ENCODE measurements at places on chromosomes 13 and 19. TPM values are rescaled to one million over a fixed set of nuclear protein-coding genes. Genes with fewer than 3 reads are reported as not detected.

DNA sequence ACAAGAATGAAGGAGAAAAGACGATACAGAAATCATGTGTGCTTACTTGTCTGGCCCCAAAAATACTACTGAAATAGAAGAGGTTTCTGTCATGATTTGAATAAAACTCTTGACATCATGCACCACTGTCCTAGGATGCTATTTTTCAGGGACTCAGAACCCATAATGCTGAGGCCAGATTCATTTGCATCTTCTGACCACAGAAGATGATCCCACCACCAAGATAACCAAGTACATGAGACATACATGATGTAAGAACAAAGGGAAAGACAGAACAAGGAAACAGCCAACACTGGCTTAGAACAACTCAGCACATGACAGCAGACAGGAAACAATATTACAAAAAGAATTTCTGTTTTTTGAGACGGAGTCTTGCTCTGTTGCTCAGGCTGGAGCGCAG lies 2.5 kb downstream of the ZNF552 start:
- DNase-seq, result no peak

GRCh38 chr19:35253316-35254286 lies 4.8 kb downstream of the LSR start:
- peak; percentile 64 for DNase-seq

DNA sequence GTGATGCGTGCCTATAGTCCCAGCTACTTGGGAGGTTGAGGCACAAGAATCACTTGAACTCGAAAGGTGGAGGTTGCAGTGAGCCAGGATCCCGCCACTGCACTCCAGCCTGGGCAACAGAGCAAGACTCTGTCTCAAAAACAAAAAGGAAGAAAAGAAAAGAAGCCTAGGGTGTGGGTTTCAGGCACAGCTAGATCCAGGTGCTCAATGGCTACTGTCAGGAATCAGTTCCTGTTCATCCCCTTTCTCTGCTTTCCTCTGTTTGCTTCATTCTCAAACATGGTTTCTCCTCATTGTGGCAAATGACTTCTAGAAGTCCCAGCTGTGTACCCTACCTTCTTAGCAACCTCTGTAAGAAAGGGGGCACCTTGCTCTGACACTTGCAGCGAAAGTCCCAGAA lies 5.9 kb downstream of the CBLC start:
- DNase-seq, result no peak

The PNMA8C gene
- total RNA-seq, result 0.16 TPM

DNA sequence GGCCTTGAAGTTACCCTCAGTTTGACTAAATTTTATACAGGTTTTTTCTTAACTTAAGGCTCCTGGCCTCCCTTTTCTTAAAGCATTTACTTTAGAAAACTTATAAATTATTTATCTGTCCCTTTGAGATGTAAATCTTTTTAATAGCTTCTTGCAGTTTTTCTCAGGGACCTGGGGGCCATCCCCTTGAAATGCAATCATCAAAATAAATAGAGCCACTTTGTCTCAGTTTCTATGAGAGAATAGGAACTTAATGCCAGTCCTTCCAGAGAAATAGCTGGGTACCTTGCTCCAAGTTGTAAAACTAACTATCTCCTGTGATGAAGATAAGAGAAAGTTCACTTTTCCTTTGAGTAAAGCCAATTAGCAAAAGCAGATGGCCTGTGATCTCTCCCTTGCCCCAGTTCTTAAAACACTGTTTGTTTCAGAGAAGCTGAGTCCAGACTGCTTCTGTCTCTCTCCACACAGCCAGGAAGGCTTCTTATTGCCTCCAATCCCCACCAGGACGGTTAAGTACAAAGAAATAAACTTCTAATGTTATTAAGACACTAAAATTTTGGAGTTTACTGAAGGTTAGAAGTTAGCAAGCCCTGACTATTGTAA lies 913.1 kb downstream of the OLFM4 start:
- DNase-seq, result no peak

- DNase-seq, result no peak
Measured at GRCh38 chr13:111049791-111050538, 65.1 kb upstream of the ARHGEF7 start.

The PRRG2 gene
- total RNA-seq, result 0.40 TPM

The UBL3 gene
- total RNA-seq, result 24.1 TPM

GRCh38 chr13:31421756-31422155 lies 222.0 kb downstream of the B3GLCT start:
- DNase-seq, result no peak

The ZNF345 gene
- 2.7 TPM for total RNA-seq

- peak; percentile 91 for DNase-seq
Measured at GRCh38 chr19:13850910-13851733, 25.8 kb upstream of the NANOS3 start.

GRCh38 chr19:38793671-38794070 lies 4.7 kb downstream of the LGALS7B start:
- DNase-seq, result no peak

DNA sequence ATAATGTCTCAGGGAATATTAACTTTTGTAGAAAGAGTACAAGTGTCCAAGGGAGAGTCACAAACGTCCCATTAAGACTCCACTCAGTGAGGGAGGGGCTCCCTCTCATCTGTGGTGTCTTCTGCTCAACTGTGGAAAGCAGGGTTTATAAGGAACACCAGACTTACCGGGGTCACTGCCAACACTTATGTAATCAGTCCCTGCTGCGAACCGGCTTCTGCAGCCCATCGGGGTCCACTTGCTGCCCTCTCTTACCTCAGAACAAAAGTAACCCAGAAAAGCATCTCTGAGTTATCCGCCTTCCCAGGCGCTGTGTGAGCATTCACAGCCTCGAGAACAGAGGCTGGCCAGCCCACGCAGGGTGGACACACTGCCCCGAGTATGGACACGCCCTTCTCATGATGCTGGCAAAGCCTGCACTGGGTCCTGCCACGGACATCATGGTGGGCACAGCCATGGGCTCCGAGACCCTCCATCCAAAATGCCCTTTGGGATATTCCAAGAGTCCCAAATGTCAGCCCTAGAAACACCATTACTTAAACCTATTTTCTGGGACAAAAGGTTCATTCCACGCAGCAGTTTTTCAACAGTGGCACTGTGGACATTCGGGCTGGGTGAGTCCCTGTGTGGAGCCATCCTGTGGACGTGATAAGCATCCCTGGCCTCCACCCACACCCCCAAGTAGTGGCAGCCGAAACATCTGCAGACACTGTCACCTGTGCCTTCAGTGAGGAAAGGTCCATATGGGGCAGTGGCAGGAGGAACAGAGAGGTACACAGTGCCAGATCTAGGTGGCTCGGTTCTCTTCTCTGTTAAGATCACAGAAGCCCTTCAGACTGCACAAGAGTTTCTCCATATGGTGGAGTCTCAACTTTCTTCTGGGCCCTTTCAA lies 63.9 kb downstream of the STK24 start:
- no peak for DNase-seq

DNA sequence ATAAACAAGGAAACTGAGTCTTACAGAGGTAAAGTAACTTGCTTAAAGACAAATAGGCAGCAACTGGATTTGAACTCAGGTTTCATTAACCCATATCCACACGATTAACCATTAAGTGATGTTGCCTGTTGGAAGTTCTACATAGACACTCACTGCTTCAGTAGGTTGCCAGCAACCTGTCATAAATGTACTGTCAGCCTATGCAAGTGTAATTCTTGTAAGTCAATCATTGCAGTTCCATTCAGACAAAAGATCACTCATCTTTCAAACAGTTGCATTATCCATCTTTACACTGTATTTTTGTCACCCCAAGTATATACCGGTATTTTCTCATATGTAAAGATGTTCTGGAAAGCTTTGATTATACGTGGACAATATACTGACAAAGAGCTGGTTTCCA lies 676.9 kb upstream of the PCDH20 start:
- no peak for DNase-seq

The SLAIN1 gene
- 3.8 TPM for total RNA-seq

DNA sequence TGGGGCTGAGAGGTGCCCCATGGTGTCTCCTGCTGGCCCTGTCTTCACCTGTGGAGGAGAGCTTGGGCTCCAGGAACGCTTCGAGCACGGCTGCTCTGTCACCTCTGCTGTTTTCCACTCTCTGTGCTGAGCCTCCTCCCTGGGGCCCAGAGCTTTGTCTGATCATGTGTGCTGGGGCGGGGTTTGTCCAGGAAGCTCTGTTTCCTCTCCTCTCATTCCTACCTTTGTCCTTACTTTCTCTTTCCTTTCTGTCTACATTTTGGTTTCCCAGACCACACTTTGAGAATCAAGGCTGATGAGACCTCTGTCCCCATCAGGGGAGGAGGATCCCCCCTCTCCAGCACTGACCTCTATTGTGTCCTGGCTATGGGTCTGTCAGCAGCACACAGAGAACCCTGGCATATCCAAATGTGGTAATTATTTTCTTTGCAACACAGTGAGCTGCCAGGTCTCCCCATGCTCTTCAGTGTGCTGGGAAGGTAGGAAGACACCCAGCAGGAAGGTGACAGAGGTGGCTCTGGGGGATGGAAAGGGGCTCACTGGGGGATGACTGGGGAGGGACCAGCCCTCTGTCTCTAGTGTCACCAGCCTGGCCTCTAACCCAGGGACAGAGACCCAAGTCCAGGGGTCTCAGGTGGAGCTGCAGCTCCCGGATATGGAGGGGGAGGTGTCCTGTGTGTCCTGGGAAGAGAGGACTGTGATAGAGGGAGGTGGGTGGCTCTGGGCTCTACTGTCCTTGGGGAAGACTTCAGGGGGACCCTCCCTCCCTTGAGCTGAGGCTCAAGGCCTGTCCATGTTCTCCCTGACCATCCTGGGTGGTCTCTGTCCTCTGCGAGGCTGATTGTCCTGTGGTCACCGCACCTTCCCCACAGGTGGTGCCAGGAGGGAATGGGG lies at the start of gene CEACAM1:
TSS of gene CEACAM1 (minus strand) at position 128 of the 894 bp plus-strand sequence. CDS start at position 21, 107 bp downstream.
- peak; percentile 87 for DNase-seq
